ENCODE measurements at places on chromosomes 3 and 15. TPM values are rescaled to one million over a fixed set of nuclear protein-coding genes. Genes with fewer than 3 reads are reported as not detected.

BCHE gene
- 36.1 TPM for total RNA-seq

RBM5 gene
- 181 TPM for total RNA-seq

ARIH1 gene
- total RNA-seq: 33.3 TPM

VPS8 gene
- total RNA-seq: 56.4 TPM

SRP14 gene
- 183 TPM for total RNA-seq

CYFIP1 gene
- 90.5 TPM for total RNA-seq

PDE12 gene
- total RNA-seq: 11.6 TPM

ISL2 gene
- 0.69 TPM for total RNA-seq

RTP3 gene
- not detected for total RNA-seq

TMC3 gene
- total RNA-seq: not detected

CD86 gene
- total RNA-seq: not detected

SEMA7A gene
- total RNA-seq: 0.60 TPM

CFAP100 gene
- not detected for total RNA-seq

TUSC7 gene
- total RNA-seq: not detected

SLC25A26 gene
- 20.7 TPM for total RNA-seq

GPR15 gene
- not detected for total RNA-seq

GP5 gene
- 0.22 TPM for total RNA-seq

EPHB3 gene
- total RNA-seq: 0.09 TPM

SLC28A2 gene
- total RNA-seq: not detected

CATSPER2 gene
- total RNA-seq: 0.33 TPM

CDHR4 gene
- total RNA-seq: not detected

GP9 gene
- total RNA-seq: 0.11 TPM

LXN gene
- 40.4 TPM for total RNA-seq

CYP1A2 gene
- total RNA-seq: not detected

FBXO22 gene
- 32.2 TPM for total RNA-seq

CYP8B1 gene
- not detected for total RNA-seq

ZNF660 gene
- total RNA-seq: under 0.01 TPM

USP4 gene
- total RNA-seq: 21.1 TPM

GORASP1 gene
- total RNA-seq: 27.1 TPM

ZNF280D gene
- total RNA-seq: 29.6 TPM

VILL gene
- total RNA-seq: 2.1 TPM

CACNA2D3 gene
- not detected for total RNA-seq

SAMMSON gene
- total RNA-seq: not detected

SATB1 gene
- total RNA-seq: 3.9 TPM

RASL12 gene
- total RNA-seq: not detected

ARL8B gene
- 64.0 TPM for total RNA-seq

GPR156 gene
- total RNA-seq: under 0.01 TPM

ZWILCH gene
- 11.1 TPM for total RNA-seq

EPM2AIP1 gene
- 12.7 TPM for total RNA-seq

TM4SF1 gene
- 1,890 TPM for total RNA-seq

INKA1 gene
- total RNA-seq: 17.3 TPM
